NCI-H1436 (cell line): ENCODE measurements at places on chromosomes 1 and 21.

- no peak for DNase-seq
Observed at GRCh38 chr1:2989976-2990375, 31.3 kb upstream of the ACTRT2 start.

DNA sequence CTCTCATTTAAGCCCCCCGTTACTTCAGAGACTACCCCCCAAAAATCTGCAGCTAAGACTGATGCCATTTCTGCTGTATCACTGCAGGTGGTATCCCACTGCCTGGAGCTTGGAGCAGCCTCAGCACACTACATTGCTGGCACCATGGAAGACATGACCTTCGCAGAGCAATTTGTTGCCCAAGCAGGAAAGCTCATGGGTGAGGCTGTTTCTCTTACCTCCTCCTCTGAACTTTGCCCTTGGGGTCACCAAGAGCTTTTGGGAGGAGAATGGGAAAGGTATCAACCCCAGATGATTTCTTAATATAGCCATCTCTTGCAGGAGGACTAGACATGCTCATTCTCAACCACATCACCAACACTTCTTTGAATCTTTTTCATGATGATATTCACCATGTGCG is 2.0 kb downstream of the HSD11B1 start:
- DNase-seq: no peak

- no peak for DNase-seq
Observed at GRCh38 chr1:156346636-156347035, 8.3 kb downstream of the TSACC start.

DNA sequence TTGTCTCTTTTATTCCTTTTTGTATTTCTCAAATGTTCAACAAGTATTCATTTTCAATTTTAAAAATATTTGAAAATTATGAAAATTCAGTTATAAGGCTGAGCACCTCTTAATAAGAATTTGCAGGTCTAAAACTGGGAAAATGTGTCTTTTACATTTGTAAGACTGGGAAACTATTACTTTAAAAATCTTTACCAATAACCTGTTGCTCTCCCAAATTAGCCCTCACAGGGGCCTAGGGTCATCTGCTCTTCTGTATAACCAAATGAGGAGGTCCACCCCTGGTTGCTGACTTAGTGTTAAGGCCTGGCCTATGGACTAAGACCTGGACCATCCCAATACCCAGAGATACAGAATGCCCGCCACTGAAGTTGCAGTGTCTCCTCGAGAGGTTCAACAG is 280.5 kb downstream of the PLPP3 start:
- DNase-seq: no peak

DNA sequence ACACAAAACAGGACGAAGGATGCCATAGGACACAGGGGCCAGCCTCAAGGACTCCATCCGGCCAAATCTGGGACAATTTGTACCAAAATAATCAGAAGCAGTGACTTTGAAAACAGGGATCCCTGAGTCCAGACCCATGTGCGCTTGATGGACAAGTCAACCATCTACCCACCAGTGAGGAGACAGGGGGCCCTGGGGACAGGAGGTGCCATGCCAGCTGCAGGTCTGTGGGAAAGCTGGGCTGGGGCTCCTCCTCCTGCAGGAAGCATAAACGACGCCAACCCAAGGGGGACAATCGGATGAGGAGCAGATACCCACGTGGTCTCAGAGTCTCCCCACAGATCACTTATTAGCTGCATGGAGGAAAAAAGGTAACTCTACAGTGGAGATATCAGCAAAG is 50.6 kb downstream of the NPHP4 start:
- DNase-seq: no peak

DNA sequence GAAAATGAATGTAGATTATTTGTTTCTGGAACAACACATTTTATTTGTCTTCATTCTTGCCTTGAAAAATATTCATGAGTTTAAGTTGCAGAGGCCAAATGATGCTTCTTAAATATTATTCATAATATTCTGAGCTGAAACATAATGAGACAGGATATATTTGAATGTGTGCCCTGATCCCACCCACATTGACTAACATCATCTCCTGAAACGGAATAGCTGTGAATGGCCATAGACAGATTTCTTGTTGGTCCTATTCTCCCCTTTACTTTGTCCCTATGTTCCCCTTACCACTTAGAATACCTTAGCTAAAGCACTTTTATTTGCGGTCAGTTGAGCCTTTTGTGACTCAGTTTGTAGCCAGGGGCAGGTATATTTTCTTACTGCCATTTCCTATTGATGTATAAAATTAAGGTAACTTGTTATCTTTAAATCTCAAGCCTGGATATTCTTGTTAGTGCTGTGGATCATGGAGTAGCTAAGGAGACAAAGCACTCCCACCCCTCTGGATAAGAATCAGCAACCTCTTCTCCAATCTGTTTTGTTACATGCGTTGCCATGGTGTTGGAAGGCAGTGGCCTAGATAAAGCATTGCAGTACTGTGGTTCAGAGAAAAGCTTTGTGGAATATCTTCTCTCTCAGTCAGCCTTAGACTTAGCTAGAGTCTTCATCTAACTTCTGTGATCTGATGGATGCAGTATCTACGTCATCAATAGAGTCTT is 478.5 kb upstream of the DEPDC1 start:
- DNase-seq: no peak

GRCh38 chr1:85182700-85183099 is 18.1 kb downstream of the SYDE2 start:
- DNase-seq: no peak

DNA sequence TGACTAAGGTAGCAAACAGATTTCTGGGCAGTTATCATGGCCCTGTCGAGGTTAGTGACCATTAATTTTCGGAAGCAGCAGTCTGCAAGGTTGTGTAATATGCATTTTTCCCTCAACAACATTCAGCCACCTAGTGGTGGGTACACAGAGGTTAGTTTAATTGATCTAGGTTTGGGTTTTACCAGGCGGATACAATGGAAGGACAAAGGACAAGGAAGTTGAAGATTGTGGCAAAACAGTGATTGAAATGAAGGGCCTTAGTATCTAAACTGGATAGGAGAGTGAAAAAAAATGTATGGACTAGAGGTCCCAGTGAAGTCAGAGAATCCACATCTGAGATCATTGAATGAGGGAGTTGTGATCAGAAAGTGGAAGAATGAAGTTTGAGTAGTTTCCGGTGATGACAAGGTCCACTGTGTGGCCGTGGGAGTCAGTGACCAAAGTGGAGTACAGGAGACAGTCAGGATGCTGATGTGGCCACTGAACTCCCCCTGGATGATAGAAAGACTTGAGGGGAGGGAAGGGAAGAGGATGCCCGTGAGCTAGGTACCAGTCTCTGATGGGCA is 2.8 kb downstream of the ARMH1 start:
- no peak for DNase-seq

GRCh38 chr1:116365353-116365780 is 7.7 kb upstream of the ATP1A1 start:
- no peak for DNase-seq

GRCh38 chr1:13642306-13643004 is 57.5 kb upstream of the PRDM2 start:
- no peak for DNase-seq

DNA sequence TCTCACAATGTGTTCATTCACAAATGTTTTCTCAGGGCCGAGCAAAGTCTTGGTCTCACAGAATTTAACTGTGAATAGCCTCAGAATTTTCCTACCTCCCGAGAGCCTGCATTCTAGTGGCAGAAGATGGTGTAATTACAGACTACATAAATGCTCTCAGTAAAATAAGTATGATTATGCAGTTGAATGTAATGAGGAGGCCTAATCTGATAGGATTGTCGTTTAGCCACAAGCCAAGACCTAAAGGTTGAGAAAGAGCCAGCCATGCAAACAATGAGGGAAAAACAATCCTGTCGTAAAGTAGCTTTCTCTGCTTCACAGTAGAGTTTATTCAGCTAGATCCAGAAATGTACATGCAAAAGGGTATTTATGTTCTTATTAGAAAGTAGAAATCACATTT is 607.8 kb upstream of the B3GALT2 start:
- peak; percentile 11 for DNase-seq

- no peak for DNase-seq
Observed at GRCh38 chr1:6801199-6801598, 15.9 kb downstream of the CAMTA1 start.

DNA sequence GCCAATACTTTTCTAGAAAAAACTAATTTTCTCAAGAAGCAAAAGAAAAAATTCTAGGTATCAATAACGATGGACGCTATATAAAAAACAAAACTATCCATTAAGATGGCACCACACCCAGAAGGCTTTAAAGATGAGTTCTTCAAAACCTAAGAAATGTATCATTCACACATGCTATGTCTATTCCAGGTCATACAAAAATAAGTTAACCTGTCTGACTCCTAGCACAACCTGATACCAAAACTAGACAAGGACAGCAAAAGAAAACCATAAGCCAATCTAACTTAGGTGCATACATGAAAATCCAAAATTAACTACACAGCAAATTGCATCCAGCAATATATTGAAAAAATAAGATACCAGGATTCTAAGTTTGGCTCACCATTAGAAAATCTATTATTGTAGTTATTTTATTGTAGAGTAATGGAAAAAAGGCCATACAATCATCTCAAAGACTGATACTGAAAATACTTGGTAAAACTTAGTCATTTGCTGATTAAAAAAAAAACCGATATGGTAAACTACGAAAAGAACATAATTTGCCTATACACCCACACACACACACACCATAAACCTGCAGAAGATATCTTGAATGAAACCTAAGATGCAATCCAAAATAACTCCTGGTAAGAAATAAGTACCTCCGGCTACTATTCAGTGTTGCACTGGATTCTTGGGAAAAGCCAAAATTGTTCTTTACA is 55.0 kb downstream of the TRAF5 start:
- DNase-seq: no peak

- no peak for DNase-seq
Observed at GRCh38 chr1:112470966-112471365, 37.8 kb upstream of the WNT2B start.

- DNase-seq: no peak
Observed at GRCh38 chr1:230109895-230110667, 43.0 kb downstream of the GALNT2 start.

DNA sequence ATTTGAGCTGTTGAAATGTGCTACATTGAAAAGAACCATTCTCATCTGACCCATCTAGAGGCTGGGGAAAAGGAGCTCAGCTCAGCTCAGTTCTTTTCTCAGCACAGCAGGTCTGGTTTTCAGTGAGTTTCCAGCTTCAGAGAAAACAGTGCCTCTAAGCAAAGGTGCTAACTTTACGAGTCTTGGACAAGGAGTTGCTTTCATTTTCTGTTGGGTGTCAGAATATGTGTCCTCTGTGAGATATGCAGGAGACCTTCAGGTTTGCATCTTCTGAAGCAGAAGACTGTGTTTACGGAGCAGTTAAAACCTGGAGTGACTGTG is 321.3 kb upstream of the USP24 start:
- no peak for DNase-seq

GRCh38 chr1:66505671-66506392 is 28.1 kb upstream of the SGIP1 start:
- no peak for DNase-seq

DNA sequence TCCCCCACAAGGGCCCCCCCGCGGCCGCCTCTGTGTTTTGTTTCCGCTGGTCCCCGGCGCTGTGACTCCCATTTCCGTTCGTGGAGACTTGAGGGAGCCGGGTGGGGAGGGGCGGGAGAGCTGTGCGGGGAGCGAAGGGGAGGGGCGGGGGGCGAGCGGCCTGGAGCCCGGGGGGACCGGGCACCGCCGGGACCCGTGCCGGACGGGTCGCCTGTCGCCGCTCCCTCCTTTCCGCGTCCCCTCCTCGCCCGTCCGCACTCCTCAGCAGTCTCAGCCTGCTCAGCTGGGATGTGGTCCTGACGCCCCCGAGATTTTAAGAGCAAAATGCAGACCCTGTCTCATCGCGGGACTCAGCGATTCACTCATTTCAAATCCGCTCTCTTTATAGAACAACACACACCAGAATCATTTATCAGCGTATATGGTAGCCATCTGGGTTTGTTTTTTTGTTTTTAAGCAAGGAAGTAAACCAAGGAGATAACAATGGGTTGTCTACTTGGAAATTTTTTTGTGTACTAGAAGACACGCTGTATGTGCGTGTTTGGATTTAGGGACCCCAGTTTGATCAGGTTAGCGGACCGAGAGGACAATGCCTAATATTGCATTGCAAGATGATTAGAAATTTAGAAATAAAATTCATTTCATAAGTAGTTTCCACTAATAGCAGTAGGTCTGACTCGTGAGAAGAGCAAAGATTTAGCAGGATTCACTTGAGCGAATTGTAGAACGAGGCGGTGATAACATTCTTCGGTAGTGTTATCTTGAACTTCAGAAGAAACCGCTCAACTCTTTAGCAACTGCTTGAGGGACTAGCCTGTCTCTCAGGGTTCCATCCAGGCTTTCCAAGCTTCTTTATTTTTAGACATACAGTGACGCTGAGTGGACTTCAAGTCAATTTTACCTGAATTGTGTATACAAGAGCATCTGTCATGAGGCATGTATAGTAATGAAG is 1.1 kb downstream of the GABPA start:
- peak; percentile 77 for DNase-seq

DNA sequence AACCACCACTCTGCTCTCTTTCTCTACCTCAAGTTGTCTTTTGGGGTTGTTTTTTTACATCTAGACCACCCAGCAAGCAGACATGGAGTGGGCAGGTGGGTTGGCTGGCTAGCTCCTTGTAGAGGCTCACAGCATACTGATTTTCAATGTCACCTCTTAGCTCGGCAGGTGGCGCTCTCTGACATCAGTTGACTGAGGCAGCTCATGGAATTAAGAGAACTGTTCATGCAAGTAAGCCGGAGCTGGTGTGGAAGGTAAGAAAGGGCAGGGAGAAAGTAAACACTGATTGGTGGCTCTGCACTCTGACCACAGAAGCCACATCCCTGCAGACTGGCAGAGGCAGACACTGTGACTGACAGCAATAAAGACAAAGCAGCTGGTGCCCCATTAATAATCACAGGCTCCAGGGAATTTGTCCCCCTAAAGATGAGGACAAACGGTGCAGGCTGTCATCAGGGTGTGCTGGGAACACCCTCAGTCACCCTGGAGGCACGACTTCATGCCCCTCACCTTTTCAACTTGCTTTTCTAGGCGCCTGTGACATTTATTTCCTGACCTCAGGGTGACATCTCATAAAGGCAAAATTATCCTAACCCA is 226.8 kb downstream of the LMX1A start:
- peak; percentile 75 for DNase-seq

DNA sequence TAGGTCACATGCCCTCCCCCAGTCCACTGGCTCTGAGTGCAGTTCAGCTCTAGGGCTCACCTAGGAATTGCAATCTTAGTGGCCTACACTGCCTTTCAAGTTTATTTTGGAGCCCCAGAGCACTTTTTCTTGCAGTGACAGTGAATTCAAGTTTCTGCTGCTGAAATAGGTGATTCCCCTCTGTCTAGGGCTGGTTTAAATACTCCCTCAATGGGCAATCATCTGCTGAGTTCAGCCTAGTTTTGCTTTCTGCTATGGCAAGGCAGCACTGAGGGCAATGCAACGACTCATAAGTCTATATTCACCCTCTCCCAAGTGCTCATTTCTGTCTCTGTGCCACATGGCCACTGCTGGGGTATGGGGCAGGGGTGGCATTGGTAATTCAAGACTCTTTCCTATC is 472.6 kb upstream of the RGS18 start:
- no peak for DNase-seq
